ENCODE measurements at places on chromosomes 5 and 9.

GRCh38 chr5:135308245-135308644 lies 90.8 kb downstream of the MACROH2A1 start:
- DNase-seq: no peak

GRCh38 chr5:81409896-81410295 lies 16.0 kb upstream of the ACOT12 start:
- no peak for DNase-seq

DNA sequence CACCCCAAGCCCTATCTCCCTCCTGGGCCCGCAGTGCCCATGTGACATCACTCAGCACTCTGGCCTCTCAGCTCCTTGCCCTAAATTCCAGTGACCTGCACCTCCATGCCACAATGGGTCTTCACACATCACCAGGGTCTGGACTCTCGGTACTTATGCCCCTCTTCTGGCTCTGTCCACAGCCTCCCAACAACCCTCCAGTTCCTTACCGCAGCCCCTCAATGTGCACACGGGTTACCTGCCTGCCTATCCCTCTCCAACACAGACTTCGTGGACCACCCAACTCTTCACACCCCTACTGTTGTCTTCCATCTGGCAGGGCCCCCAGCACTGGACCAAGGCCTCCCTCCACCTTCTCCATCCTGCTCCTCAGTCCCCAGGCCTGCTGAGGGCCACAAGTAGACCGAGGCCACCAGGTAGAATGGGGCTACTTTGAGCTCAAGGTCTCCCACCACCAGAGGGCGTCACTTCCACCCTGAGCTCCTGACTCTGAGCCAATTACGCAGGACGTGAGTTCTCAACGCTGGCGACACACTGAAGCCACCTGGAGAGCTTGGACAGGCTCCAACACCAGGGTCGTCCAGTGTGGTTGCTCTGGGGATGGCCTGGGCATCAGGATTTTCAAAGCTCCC lies 172.1 kb downstream of the GABBR2 start:
- no peak for DNase-seq

DNA sequence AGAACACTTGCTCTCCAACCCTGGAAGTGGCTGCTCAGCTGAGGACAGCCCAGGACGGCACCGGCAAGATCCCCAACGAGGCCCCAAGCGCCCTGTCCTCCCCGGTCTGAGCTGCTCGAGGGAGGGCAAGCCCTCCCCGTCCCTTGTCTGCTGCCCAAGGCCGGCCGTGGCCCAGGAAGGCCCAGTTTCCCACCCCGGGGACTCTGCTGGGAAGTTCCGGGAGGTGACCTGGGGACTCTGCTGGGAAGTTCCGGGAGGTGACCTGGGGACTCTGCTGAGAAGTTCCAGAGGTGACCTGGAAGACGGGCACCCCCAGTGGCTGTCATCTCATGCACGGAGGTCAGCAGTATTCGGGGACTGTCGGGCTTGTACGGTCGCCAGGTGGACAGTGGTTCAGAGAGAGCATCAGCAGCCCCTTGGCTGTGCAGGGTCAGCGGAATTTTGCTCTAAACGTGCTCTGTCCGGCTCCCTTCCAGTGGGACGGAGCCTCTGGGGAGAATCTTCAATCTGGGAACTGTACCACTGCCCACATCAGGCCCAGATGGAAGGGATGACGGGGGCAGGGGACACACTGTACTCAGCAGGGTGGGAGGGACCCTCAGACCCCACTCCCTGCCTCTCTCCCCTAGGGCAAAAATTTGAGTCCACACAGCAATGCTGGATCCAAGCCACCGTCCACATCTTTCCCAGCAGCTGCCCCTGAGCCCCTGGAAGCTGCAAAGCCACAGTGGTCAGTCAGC lies 7.2 kb downstream of the NACC2 start:
- DNase-seq: no peak

- no peak for DNase-seq
Measured at GRCh38 chr5:464843-465590, 22.0 kb downstream of the EXOC3 start.

GRCh38 chr9:77038281-77039036 lies 19.0 kb downstream of the FOXB2 start:
- DNase-seq: no peak

DNA sequence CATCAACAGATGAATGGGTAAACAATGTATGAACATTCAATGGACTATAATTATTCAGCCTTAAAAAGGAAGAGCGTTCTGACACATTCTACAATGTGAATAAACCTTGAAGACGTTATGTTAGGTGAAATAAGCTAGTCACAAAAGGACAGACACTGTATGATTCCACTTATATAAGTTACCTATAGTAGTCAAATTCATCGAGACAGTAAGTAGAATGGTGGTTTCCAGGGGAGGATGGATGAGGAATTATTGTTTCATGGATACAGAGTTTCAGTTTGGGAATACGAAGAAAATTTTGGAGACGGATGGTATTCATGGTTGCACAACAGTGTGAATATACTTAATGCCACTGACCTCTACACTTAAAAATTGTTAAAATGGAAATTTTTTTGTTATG lies 216.4 kb downstream of the CACNA1B start:
- DNase-seq: no peak

GRCh38 chr9:96587338-96588315 lies 32.0 kb downstream of the CDC14B start:
- DNase-seq: no peak

- no peak for DNase-seq
Measured at GRCh38 chr9:125446561-125447094, 185.0 kb downstream of the GAPVD1 start.

- no peak for DNase-seq
Measured at GRCh38 chr5:150653145-150653761, 7.8 kb upstream of the MYOZ3 start.

DNA sequence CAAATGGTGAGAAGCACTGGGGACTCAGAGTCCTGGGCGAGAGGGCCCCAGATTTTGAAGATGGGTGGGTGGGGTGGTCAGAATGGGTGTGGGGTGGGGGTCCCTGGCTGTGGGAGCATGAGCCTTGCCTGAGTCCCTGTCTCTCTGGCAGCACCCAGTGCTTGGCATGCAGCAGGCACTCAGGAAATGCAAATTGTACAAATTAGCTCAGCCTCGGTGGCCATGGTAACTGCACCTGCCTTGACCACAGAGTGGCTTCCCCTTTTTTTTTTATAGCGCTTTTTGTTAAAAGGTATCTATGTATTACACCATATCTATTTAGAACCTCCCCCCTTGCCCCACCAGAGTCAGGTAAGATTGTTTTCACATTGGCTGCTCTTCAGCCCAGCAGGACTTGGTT lies 19.2 kb upstream of the PITX1 start:
- DNase-seq: no peak

DNA sequence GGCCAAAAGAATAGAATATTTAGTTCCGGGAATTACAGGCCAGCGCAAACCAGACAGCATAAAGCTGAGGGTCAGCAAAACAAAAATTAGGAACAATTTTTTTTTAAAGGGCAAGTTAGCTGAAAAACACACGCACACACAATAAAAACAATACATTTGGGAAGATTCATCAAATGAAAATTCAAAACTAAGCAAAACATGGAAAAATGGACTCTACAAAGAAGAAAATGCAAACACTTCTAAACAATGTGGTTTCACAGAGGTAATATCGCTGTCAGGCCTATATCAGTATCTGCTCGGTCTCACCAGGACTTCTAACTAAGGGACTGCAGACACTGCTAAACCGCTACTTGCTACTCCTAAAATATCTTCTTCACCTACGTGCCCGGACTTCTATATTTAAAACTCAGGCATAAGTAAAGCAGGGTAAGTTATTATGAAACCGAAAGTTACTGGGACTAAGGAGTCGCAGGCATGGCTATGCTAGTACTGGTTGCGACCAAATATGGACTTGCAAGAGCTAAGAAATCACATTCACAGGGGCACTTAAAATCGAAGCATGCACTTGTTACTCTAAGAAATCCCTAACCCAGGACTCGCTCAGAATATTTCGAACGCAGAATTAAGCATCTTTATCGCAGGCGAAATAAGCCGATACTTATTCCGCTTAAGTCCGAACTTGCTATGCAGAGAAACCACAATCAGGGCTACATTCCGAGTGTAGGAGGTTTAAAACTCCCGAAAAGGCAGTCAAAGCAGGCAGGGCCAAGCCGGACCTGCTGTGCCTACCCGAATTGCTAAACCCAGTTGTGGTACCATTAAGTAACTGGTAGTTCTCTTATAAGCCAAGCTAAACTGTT lies 2.3 kb downstream of the ANXA2R start:
- no peak for DNase-seq

- peak; percentile 23 for DNase-seq
Measured at GRCh38 chr9:117250610-117251215, 164.1 kb downstream of the ASTN2 start.

DNA sequence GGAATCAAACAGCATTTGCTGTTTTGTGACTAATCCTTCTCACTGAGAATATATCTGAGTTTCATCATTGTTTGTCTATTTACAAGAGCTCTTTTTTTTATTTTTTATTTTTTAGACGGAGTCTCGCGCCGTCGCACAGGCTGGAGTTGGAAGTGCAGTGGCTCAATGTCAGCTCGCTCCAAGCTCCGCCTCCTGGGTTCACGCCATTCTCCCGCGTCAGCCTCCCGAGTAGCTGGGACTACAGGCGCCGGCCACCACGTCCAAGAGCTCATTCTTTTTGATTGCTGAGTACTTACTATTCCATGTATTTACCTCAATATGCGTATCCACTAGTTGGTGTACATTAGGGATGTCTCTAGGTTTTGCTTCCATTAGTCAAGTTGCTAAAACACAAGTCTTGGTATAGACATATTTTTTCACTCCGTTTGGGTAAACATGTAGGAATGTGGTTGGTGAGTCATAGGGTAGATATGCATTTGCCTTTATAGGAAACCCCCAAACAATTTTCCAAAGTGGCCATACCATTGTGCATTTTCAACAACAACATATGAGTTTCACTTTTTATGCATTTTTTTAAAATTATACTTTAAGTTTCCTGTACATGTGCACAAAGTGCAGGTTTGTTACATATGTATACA lies 1005.0 kb upstream of the CDH10 start:
- no peak for DNase-seq

DNA sequence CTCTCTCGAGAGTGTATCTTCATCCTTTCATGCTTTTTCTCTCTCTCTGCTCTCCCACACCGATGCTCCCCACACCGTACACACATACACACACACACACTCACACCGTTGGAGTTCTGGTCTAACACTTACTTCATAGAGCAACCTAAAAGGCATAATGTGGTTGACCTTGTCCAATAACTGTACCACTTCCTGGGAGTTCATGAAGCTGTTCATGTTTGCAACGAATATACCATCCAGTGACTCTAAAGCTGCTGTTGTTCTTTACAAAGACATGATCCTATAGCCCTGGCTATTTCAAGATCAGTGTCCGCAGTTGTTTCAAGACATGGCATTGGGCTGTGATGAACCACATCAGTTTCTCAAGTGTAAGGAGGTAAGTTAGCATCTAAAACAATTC lies 10.0 kb downstream of the MEF2C start:
- DNase-seq: no peak

DNA sequence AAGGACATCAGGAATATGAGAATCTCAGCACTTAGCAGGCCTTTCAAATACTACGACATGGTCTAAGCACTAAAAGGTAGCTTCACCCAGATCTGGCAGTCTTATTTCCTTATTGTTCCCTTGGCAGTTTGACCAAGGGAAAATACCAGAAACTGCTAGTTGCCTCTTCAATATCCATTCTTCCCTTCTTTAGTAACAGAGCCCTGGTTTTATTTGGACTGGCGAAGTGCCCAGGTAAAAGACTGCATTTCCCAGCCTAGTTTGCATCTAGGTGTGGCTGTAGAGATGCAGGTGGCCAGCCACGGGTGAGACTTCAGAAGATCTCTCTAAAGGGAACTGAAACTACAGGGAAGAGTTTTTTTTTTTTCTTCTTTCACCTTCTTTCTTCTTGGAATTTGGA lies 21.6 kb downstream of the DMRT2 start:
- DNase-seq: no peak

GRCh38 chr9:105901514-105902109 lies 207.3 kb downstream of the TMEM38B start:
- DNase-seq: peak; percentile 64

GRCh38 chr9:2234371-2234893 lies 219.3 kb downstream of the SMARCA2 start:
- peak; percentile 100 for DNase-seq

DNA sequence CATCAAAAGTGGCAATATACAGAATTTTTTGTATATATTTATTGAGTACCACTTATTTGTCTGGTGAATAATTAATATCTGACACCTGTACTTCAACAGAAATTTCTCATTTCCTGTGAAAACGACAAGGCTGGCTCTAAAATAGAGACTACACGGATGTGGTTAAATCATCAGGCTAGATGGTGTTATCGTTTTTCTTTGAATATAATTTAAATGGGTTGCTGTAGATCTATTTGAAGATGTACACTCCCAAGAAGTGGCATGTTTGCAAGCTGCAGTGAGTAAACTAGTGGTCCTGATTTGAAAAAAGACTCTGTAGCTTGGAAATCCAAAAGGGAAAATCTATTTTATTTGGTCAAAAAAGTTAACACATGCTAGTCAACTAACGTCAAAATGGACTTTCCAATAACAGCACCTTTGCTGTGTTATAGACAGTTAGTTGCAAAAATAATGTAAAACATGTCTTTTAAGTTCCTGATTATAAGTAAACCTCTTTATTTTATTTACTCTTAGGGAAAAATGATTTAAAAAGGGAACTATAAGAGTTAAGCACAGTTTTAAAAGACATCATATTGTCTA lies 13.8 kb downstream of the ST8SIA4 start:
- no peak for DNase-seq

- no peak for DNase-seq
Measured at GRCh38 chr9:97809666-97810344, 43.2 kb upstream of the FOXE1 start.

DNA sequence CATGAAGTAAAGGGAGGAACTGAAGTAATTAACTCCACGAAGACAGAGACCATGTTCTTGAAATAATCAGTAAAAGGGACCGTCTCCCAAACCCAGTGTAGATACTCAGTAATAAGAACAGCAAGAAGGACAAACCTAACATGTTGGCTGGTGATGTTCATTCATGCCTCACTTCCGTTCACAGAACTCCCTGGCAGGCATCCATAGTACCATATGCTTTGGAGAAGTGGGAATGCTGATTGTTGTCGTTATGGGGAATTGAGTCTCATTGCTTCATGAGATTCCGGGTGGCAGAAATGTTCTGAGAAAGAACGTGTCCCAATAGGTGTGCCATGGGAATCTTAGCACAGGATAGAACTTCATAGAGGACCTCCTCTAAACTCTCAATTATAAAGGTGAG lies 452.3 kb downstream of the ZSWIM6 start:
- DNase-seq: peak; percentile 61

DNA sequence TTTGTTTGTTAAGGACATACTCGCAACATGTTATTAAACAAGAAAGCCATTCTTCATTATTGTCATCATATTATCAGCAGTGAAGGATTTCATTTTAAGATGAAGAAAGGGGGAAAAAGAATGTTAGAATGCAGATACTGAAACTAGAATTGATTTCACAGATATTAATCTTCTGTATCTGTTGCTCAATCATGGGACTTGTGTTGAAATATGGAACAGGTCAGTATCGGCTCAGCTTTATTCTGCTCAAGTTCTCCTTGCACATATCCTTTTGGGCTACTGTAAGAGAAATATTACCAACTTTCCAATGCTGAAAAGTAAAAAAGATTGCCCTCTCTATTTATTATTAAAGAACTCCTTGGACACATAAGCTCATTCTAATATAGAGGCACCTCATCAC lies 13.8 kb upstream of the ANXA1 start:
- DNase-seq: no peak
